Choroid plexus epithelial cell (primary cell): ENCODE measurements at places on chromosomes 4 and X.

DNA sequence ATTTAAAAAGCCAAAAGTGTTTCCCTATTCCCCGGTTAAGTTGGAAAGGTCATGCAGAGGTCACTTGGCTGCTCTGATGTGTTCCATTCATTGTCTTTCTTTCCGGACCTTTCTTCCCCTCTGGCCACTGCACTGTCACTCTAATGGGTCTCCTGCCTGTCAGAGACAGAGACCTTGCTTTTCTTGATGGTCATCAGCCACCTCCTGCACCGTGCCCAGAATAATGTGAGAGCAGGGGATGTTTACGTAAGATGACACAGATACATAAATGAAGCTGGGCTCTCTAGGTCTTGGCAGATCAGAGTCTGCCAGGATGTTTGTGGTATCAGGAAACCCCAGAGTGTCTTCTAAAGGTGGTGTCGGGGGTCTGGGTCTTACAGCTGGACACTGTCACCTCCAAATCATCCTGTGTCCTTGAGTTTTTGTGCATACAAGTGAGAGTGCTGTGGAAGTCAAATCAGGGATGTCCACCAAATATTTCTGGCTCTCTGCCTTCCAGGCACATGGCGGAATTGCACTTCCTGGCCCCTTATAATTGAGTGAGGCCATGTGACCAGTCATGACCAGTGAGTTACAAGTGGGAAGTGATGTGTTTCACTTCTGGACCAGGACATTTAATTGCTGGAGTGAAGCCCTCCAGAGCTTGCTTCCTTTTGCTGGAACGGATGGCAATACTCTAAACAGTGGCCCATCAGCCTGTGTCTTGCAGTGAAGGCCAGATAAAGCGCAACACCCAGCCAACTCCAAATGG is 130.6 kb upstream of the ATP6AP2 start:
- no peak for DNase-seq

GRCh38 chrX:21723814-21724213 is 34.1 kb downstream of the SMPX start:
- DNase-seq = no peak

GRCh38 chr4:30721185-30722091 is 1.3 kb downstream of the PCDH7 start:
- DNase-seq = peak; percentile 36

GRCh38 chr4:87856816-87857215 is 24.0 kb downstream of the MEPE start:
- peak; percentile 36 for DNase-seq

GRCh38 chrX:1598021-1598875 is 6.8 kb downstream of the AKAP17A start:
- no peak for DNase-seq

GRCh38 chrX:20471483-20471882 is 204.8 kb upstream of the RPS6KA3 start:
- no peak for DNase-seq

DNA sequence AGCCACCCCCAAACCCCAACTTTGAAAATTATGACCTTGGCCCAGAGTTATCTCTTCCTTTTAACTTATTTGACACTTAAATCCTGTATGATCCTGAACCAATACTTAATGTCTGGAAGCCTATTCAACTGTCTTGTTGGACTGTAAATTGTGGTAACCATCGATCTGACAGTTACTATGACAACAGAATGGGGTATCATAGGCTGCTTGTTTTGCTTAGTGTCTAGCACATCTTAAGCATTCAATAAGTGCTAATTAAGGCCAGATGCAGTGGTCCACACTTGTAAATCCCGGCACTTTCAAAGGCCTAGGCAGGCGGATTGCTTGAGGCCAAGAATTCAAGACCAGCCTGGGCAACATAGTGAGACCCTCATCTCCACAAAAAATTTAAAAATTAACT is 175.0 kb downstream of the APBB2 start:
- DNase-seq = no peak

DNA sequence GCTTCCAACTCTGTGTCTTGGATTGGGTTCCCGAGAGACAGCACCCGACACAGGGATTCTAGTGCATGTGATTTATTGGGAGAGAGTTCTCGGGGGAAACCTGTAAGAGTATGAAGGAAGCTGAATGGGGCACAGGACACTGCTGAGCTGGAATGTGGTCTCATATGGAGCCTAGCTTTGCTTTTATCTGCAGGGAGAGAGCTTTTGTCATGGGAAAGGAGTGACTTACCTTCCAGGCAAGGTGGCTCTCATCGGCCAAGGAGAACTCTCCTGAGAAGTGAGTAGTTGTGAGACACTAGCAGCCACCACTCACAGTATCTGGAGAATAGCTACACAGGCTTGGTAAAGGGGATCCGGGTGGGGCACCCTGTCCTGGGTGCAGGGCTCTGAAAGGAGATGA is 124.5 kb downstream of the NHS start:
- no peak for DNase-seq

DNA sequence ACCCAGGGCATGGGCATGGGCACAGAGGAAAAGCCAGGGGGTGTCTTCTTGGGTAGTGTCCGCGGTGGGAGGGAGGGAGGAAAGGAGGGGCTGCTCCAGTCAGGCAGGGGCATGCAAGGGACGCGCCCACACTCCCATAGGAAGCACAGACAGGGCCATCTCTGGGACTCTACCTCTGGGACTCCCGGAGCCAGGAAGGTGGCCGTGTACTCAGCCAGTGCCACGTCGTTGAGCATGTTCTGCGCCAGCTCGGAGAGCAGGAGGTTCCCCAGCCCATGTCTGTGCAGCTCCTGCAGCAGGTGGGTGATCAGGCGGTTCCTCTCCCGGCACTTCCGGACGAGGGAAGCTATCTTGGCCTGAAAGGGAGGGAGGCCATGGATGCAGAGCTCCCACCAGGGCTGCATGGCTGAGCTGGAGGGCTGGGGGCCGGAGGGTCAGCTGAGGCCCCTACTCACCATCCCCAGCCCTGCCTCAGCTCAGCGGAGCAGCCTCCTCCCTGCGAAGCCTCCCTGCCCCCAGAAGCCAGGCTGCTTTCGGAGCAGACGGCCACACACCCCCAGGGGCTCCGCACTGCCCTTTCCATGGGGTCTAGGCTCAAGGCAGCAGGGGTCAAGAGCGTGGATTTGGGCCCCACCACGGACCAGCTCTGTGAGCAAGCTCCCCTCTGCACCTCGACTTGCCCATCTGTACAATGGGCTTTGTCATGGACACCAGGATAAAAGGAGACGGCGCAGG is 44.6 kb downstream of the C4orf50 start:
- DNase-seq = no peak

GRCh38 chrX:87616371-87616770 is 98.8 kb downstream of the KLHL4 start:
- peak; percentile 28 for DNase-seq

GRCh38 chrX:110008011-110008635 is 5.2 kb downstream of the TMEM164 start:
- no peak for DNase-seq

GRCh38 chr4:114146947-114147618 is 167.6 kb upstream of the ARSJ start:
- DNase-seq = no peak

GRCh38 chr4:120658772-120659171 is 263.8 kb downstream of the PRDM5 start:
- no peak for DNase-seq

DNA sequence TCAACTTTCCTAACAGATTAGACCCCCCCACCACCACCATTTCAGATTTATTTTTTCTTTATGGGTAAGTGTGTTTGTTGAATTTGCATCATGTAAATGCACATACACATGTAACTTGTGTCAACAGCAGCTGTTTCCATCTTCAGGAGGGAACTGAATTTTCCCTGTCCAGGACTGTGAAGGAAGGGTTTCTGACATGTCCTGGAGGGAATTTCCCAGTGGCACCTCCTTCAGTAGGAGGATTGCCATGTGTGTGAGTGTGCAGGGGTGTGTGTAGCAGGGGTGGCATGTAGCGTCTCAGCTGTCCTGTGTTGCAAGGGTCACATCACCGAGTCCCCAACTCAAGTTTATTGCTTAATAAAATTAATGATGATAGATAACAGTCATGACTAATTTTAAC is 19.7 kb downstream of the HERC6 start:
- DNase-seq = no peak

DNA sequence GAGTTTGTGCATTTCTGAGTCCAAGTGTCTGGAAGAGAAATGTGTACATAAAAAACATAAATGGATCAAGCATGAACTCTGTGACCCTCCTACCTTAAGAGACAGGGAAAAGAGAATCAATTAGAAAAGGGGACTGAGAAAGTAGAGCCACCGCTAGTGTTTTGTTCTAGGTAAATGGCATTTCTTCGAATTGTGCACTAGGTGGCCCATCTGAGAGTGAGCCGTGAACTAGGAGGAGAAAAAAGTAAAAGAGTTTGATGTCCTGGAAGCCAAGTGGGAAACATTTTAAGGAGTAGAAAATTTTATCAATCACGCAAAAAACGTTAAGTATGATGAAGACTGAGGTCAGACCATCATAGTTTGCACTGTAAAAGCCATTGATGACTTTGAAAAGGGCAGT is 55.1 kb downstream of the NAF1 start:
- peak; percentile 43 for DNase-seq

DNA sequence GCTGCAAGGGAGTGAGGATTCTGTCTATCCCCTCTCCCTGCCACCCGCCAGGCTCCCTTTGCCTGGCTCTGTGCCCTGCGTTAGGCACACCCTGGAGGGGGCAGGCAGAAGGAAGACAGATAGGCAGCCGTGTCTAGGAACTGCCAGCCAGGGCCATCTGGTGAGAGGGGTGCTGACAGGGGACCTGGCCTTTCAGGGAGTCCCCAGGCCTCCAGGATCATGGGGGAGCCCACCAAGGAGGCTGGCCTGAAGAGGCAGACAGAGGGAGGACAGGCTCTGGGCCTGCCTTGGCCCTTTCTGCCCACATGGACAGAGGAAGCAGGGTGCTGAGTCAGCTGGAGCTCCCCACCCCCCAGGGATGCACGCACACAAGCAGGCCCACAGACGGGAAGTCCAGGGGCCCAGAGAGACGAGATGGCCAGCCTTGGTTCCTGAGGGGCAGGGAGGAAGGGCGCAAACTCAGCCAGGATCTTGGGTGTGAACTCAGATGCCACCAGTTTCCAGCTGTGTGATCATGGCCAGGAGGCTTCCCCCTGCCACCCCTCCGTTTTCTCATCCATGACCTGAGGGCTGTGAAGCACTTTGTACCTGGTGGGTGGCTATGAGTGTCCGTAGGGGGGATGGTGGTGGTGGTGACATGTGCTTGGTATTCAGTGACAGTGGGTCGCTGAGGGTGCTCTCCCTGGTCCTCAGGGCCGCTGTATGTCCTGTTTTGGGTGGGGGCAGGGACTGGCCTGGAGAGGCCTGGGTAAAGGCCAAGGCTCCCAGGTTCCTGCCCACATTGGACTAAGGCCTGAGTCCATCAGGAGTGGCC is 1.8 kb downstream of the SH3BP2 start:
- DNase-seq = peak; percentile 79

GRCh38 chr4:69832326-69833030 is 27.5 kb downstream of the SULT1E1 start:
- DNase-seq = no peak
